ENCODE measurements at places on chromosomes 1 and 21.

DNA sequence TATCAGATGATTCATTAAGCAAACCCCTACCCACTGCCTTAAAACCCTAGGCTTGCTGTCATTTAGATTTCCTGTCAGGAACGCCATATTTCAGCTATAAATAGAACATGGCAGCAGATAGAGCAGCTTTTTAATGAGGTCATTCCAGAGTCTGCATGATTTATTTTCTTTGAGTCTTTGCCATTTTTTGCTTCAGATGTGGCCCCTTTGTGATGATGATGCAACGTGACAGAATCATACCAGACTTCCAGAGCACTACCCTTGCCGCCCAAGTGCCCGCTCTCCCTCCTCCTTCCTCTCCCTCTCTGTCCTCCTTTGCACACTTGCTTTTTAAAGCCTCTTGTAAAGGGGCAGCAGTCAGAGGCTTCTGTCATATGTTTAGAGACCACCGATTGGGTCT is 55.5 kb upstream of the TRIM67 start:
- DNase-seq = peak; percentile 72

- DNase-seq = peak; percentile 82
Observed at GRCh38 chr1:198155253-198155652, 1.5 kb upstream of the NEK7 start.

- DNase-seq = no peak
Observed at GRCh38 chr21:41886328-41886727, 7.2 kb upstream of the PRDM15 start.

- DNase-seq = no peak
Observed at GRCh38 chr21:45504516-45505415, 37.5 kb downstream of the SLC19A1 start.

DNA sequence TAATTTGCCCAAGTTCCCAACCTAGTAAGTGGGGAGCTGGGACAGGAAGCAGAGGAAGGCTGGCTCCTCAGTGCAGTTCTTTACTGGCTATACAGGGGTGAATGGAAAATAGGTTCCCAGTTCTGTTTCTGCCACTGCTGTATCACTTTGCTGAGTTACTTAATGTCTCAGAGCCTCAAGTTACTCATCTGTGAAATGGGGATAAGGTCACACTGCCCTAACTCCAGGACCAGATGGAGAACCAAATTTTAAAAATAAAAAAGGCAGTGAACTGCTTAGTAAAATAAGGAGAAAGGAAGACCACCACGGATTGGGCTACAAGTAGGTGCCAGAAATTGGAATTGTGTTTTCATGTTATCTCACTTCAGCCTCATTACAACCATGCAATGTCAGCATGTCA is 147.8 kb downstream of the OMA1 start:
- DNase-seq = no peak

- no peak for DNase-seq
Observed at GRCh38 chr1:154760469-154760933, 109.6 kb downstream of the KCNN3 start.

GRCh38 chr1:158155673-158156072 is 25.0 kb upstream of the CD1D start:
- DNase-seq = no peak

GRCh38 chr1:220616836-220617235 is 73.3 kb upstream of the C1orf115 start:
- DNase-seq = no peak

DNA sequence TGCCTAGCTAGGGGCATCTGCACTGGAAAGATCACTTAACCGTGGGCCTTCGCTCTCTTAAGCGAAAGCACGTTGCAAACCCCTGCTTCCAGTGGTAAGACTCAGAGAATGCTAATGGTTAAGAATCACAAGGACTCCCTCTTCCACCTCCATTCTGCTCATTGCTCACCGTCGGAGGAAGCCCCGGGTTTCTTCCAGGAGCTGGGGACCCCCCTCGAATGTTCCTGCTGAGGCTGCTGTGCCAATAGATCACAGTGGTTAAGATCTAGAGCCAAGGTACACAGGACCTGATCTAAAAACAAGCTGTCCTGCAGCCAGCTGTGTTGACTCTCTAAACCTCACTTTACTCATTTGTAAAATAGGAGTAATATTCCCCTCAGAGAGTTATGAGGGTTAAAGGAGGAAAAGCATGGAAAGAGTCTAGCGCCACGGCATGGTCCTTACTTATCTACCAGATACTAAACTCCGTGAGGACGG is 765 bp downstream of the VAMP3 start:
- DNase-seq = peak; percentile 18

- DNase-seq = peak; percentile 42
Observed at GRCh38 chr1:218658269-218658668, 313.1 kb downstream of the TGFB2 start.

Data from fibroblast of the aortic adventitia (primary cell).